ENCODE measurements at places on chromosomes 13 and 19.

- DNase-seq: no peak
These were observed 514 bp downstream of the PCID2 start for GRCh38 chr13:113207890-113208420.

DNA sequence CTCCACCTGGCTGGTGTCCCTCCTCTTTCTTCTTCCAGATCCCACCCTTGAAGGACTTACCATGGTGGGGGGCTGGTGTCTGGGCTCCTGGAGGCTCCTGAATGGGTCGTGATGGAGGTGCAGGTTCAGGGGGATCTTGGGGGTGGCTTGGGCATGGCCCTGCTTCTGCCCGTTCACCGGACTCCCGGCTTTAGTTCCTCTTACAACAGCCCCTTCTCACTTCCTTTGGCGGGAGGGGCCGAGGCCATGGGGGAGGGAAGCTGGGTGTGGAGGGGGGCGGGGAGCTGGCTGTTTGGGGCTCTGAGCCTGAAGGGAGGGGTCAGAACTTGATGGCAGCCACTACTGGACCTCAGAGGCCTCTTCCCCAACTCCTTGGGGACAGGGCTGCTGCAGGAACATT lies at the start of gene MYO1F:
MYO1F (minus strand) TSS at position 196 of the 400 bp plus-strand sequence; CDS start at position 63, 133 bp downstream.
- no peak for DNase-seq

- DNase-seq: no peak
These were observed 6.9 kb downstream of the PAK4 start for GRCh38 chr19:39132344-39132969.

DNA sequence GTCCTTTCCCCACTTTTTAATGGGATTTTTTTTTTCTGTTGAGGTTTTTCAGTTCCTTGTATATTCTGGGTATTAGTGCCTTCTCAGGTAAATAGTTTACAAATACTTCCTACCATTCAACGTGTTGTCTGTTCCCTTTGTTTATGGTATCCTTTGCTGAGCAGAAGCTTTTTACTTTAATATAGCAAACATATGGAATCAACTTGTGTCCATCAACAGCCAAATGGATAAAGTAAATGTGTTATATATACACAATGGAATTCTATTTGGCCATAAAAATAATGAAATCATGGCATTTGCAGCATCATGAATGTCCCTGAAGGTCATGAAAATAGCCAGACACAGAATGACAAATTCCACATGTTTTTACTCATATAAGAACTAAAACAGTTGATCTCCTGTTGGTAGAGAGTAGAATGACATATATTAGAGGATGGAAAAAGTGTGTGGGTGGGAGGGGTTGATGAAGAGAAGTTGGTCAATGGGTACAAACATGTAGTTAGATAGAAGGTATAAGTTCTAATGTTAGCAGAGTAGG lies 500.8 kb downstream of the SLITRK6 start:
- DNase-seq: no peak

DNA sequence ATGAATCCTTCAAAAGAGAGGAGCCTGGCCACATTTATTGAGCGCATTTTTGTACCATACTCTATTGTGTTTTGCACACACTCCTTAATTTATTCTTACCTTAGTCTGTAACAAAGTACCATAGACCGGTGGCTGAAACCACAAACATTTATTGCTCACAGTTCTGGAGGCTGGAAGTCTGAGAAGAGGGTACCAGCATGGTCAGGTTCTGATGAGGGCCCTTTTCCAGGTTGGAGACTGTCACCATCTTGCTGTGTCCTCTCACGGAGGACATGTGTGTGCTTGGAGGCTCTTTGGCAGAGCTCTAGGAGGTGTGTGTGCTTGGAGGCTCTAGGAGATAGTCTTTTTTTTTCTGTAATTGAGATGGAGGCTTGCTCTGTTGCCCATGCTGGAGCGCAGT lies 2.1 kb downstream of the ZNF331 start:
- DNase-seq: no peak

DNA sequence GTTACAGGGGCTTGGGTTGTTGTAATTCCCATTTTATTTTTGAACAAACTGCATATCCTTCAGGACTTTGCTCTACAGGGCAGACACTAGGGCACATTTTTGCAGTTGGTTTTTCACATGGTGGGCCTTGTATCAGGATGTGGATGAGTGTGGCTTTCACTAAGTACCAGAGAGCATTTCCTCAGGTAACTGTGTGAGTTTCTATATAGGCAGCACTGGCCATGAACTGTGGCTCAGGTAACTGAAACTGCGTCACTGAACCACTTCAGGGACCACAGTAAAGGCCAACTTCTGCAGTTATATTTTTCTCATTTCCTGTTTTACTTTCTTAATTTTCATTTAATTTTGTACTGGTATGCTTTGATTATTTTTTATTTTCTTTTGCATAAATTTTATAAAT lies 166.5 kb downstream of the ZNF486 start:
- no peak for DNase-seq

- DNase-seq: no peak
These were observed 2.1 kb upstream of the GNA15 start for GRCh38 chr19:3133793-3134116.

DNA sequence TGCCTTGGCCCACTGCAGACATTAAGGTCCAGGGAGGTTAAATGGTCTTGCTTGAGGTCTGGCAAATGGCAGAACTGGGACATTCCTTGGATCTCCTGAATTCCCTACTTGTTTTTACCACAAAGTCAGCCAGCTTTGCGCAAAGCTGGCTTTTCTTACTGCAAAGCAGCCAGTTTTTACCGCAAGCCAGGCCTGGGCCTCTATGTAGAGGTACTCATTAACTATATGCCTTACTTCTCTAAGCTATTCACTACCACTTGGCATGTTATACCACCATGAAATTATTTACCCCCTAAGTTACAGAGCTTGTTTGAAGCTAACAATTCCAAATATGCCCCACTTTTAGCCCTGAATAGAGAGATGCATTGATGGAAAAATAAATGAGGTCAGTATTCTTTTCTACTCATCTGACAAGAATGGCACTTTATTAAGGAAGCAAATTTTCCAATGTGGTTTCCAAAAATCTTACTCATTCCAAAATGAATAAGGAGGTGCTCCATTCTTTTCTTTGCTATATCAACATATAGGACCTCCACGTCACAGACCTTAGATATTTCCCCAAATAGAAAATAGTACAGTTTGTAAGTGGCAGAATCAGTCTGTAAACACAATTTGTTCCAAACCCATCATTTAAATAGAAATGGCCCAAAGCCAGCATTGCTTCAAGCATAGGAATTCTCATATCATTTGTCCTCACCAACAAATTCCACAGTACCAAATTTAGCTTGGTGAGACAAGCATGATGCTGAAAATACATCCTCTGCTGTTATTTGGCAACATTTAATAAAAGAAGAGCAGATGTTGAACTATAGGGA lies 143.9 kb upstream of the TSC22D1 start:
- no peak for DNase-seq

- no peak for DNase-seq
These were observed 32.0 kb downstream of the RUBCNL start for GRCh38 chr13:46355088-46355468.

DNA sequence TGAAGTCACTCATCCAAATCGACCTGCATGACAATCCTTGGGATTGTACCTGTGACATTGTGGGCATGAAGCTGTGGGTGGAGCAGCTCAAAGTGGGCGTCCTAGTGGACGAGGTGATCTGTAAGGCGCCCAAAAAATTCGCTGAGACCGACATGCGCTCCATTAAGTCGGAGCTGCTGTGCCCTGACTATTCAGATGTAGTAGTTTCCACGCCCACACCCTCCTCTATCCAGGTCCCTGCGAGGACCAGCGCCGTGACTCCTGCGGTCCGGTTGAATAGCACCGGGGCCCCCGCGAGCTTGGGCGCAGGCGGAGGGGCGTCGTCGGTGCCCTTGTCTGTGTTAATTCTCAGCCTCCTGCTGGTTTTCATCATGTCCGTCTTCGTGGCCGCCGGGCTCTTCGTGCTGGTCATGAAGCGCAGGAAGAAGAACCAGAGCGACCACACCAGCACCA lies 5.9 kb downstream of the SLITRK5 start:
- no peak for DNase-seq

DNA sequence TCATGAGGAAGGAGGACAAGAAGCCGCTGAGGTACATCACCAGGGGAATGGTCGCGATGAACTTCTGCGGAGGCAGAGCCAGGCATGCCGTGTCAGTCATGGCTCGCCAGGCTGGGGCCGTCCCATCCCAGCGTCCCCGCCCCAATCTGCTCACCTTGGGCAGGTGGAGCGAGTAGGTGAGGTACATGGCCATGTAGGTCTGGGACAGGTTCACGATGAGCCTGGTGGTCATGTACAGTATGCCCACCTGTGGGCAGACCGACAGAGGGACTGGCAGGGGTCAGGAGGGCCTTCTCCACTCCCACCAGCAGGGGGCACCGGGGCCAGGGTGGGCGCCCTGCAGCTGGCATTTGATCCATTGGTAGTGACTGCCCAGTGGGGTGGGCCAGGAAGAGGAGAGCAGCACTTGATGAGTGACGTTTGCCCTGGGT lies 8.3 kb downstream of the TEKTIP1 start:
- DNase-seq: no peak
